ENCODE measurements at places on chromosomes 1 and 21. TPM values are rescaled to one million over a fixed set of nuclear protein-coding genes. Genes with fewer than 3 reads are reported as not detected.
A peak's percentile ranks its signal among the peaks of the same experiment; 100 is the strongest.

DNA sequence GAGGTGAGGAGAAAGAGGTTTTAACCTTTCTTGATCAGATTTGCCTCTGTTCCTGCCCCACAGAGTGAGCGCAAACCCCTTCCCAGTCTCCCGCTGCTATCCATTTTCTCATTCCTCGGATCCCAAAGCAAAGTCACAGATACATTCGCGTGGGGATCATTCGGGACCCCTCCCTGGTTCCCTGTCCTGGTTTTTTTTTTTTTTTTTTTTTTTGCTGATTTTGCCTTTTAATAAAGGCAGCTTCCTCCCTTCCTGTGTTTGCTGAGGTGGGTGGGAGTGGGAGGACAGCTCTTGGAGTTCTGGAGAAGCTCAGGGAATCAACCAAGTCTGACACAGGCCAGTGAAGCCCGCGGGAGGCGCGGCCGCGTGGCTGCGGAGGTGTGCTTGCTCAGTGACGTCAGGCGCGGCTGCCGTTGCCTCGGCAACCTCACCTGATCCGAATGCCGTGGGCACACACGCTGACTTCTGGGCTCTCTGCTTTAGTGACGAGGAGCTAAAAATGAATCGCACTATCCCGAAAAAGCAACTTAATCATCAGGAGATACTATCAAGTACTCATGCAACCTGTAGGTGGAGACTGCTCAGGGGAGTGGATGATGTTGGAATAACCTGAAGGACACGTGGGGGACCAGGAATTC lies 106.4 kb downstream of the TBX19 start:
- no peaks in the 10 kb centered on the region for H3K4me1 ChIP-seq
- H3K27ac ChIP-seq = no peak overlapping the region
- no peaks in the 10 kb centered on the region for H3K27me3 ChIP-seq
- no peaks in the 10 kb centered on the region for H3K36me3 ChIP-seq
- no peak overlapping the region for H3K4me3 ChIP-seq

- H3K36me3 ChIP-seq = no peaks in the 10 kb centered on the region
- H3K4me1 ChIP-seq = no peaks in the 10 kb centered on the region
- H3K27ac ChIP-seq = no peak overlapping the region
- no peak for DNase-seq
- no peaks in the 10 kb centered on the region for H3K27me3 ChIP-seq
- no peak overlapping the region for H3K4me3 ChIP-seq
These were observed 128.2 kb downstream of the TBX19 start for GRCh38 chr1:168408884-168409283.

DNA sequence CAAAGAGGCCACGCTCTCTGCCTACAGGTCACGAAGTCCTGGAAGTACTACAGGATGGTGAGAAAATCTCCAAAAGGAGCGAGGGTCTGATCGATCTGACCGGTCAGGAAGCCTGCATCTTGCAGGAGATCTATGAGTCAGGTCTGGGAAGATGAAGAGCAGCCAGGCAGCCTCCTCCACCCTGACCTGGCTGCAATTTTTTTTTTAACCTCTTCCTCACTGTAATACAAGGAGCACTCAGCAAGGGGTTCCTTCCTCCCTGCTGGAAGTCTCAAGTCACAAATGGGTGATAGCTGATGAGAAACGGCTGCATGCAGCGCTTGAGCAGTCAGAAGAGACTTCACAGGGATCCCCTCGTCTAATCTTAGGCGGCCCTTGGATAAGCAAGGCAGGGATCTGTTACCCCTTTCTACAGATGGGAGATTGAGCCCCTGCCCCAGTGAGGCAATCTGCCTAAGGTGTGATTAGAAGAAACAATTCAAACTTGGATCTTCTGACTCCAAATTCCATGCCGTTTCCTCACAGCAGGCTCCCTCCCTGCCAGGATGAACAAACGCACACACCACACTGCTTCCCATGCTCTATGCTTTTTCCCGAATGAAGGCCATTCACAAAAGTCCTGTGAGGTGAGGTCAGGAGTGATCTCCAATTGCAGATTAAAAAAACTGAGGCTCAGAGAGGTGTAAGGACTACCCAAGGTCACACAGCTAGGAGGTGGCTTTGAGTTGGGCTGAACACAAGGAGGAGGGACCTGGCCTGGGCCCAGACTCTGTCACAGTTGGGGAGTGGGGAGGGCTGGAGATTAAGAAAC lies 48.3 kb downstream of the ECE1 start:
- H3K36me3 ChIP-seq = peaks cover 51% of the 10 kb centered on the region
- no peak overlapping the region for H3K4me3 ChIP-seq
- DNase-seq = no peak
- H3K4me1 ChIP-seq = peaks cover 37% of the 10 kb centered on the region
- no peak overlapping the region for H3K27ac ChIP-seq

GRCh38 chr1:201703621-201704438 lies 125.1 kb upstream of the IPO9 start:
- DNase-seq = peak; percentile 83
- no peaks in the 10 kb centered on the region for H3K36me3 ChIP-seq
- peaks cover 9% of the 10 kb centered on the region for H3K4me1 ChIP-seq
- no peak overlapping the region for H3K4me3 ChIP-seq

- peaks cover 68% of the 10 kb centered on the region for H3K36me3 ChIP-seq
- peaks cover 27% of the 10 kb centered on the region for H3K4me1 ChIP-seq
- no peak for DNase-seq
- H3K27ac ChIP-seq = no peak overlapping the region
These were observed 31.7 kb downstream of the ECE1 start for GRCh38 chr1:21258331-21259134.

- H3K4me1 ChIP-seq = no peaks in the 10 kb centered on the region
- no peak overlapping the region for H3K27ac ChIP-seq
- H3K4me3 ChIP-seq = no peak overlapping the region
- no peak for DNase-seq
- H3K36me3 ChIP-seq = peaks cover 88% of the 10 kb centered on the region
- H3K27me3 ChIP-seq = no peaks in the 10 kb centered on the region
These were observed 30.3 kb downstream of the WNT4 start for GRCh38 chr1:22112554-22112953.

TFF2 gene
- not detected for total RNA-seq

PEAR1 gene
- 1.0 TPM for total RNA-seq

TACSTD2 gene
- total RNA-seq = not detected

CHD5 gene
- 0.28 TPM for total RNA-seq

CYP2J2 gene
- not detected for total RNA-seq

Measured in SJSA1 (cell line).